ENCODE measurements at places on chromosomes 13 and 19.

- no peak for ATAC-seq
These were observed 4.9 kb downstream of the DIRAS1 start for GRCh38 chr19:2716275-2716650.

- peak; percentile 8 for ATAC-seq
These were observed 2.3 kb downstream of the DHRS12 start for GRCh38 chr13:51801631-51802099.

GRCh38 chr13:93480553-93481106 is 254.0 kb downstream of the GPC6 start:
- no peak for ATAC-seq

DNA sequence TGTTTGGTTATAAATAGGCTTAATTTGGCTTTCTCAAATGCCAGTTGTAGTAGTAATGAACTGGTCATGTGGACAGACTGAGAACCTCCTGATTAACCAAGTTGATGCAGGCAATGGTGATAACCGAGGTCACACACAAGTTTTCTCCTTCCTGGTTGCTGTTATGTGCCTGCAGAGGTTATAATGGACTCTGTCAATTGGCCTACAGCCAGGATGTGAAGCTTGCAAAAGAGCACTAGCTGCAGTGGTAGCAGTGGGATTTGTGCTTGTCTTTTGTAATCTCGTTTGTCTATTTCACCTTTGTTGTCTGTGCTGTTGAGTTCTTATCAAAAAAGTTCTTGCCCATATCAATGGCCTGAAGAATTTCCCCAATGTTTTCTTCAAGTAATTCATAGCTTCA is 20.6 kb downstream of the OR10H3 start:
- ATAC-seq: no peak

- ATAC-seq: no peak
These were observed 5.5 kb downstream of the PIK3R2 start for GRCh38 chr19:18158467-18158866.

- ATAC-seq: no peak
These were observed 1133.5 kb downstream of the OLFM4 start for GRCh38 chr13:54162069-54162468.
